Effector CD4-positive, alpha-beta T cell (primary cell): ENCODE measurements at places on chromosomes 6 and 20.

GRCh38 chr6:209432-210103 lies 82.7 kb upstream of the DUSP22 start:
- DNase-seq = no peak

GRCh38 chr20:61859767-61860166 lies 205.9 kb downstream of the TAF4 start:
- DNase-seq = no peak

GRCh38 chr6:136922685-136923006 lies 545 bp downstream of the SLC35D3 start:
- no peak for DNase-seq

GRCh38 chr6:131654326-131654725 lies 17.2 kb downstream of the ENPP3 start:
- DNase-seq = no peak

- no peak for DNase-seq
These were observed 212.3 kb upstream of the PMEPA1 start for GRCh38 chr20:57922083-57922482.

- no peak for DNase-seq
These were observed 209.8 kb upstream of the PDE10A start for GRCh38 chr6:165872811-165873210.

GRCh38 chr6:89562093-89562973 lies 76.2 kb downstream of the LYRM2 start:
- DNase-seq = no peak

DNA sequence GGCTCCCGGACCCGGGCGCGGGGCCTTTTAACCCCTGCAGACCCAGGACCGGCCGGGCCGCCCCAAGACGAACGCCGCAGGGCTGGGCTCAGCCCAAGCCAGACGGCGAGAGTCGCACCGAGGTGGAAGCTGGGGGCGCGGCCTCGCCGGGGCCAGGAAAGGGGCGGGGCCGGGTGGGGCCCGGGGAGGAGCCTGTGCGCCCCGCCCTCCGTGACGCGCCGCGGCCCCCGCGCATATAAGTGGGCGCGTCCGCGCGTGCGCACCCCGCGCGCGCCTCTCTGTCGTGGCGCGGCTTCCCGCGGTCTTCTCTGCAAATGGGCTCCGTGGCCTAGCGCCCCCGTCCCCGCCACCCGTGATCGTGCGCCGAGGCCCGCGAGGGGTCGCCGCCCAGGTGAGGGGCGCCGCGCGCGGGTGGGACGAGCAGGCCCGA lies at the start of gene PPDPF:
TSS of gene PPDPF (plus strand) at position 262 of the 430 bp plus-strand sequence. CDS start 544 bp downstream, outside the sequence.
- DNase-seq = peak; percentile 80

DNA sequence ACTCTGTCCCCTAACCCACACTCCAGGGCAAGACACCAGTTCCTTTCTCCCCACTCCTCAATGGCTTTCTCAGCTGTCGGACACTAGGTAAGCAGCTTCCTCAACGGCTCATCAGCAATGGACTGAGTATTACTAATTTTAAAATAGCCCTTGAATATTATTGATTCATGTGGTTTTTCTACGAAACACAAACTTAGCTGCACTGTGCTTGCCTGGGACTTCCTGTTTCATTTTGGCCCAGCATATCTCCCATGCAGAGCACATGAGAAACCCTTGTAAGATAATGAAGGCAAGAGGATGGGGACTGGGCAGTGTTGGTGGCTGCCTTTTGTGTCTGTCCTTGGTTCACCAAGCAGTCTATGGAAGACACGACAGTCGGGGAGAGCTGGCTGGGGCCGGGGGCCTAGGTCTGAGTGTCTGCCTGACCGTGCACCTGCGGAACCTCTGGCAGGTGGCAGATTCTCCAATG lies 48.9 kb downstream of the RNASET2 start:
- DNase-seq = no peak

- DNase-seq = no peak
These were observed 193.2 kb upstream of the SALL4 start for GRCh38 chr20:51995551-51995951.

GRCh38 chr6:46888578-46888977 lies 33.2 kb downstream of the ADGRF5 start:
- no peak for DNase-seq

GRCh38 chr6:97150932-97151331 lies 132.1 kb downstream of the MMS22L start:
- no peak for DNase-seq

DNA sequence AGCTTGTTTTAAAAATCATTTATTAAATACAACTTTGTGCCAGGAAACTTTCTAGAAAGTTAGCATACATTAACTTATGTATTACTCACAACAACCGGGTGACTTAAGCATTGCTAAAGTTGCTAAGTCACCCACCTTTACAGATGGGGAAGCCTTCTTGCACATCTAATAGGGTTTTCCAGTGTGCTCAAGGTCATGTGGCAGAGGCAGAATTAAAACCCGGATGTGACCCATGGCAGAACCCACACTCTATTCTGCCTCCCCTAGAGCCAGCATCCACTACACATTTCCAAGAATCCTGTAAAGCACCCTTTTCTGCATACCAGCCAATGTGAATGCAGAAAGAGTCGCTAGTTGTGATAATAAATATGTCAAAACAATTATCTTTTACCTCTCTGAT lies 13.4 kb downstream of the LINC00237 start:
- DNase-seq = no peak

GRCh38 chr6:166253281-166253681 lies 54.9 kb downstream of the PRR18 start:
- DNase-seq = no peak

- DNase-seq = no peak
These were observed 48.6 kb downstream of the TCP11 start for GRCh38 chr6:35092362-35093117.

- DNase-seq = no peak
These were observed 151.6 kb upstream of the CDH4 start for GRCh38 chr20:61100489-61100888.
